GM19239 (cell line): ENCODE measurements at places on chromosomes 4 and X.

DNA sequence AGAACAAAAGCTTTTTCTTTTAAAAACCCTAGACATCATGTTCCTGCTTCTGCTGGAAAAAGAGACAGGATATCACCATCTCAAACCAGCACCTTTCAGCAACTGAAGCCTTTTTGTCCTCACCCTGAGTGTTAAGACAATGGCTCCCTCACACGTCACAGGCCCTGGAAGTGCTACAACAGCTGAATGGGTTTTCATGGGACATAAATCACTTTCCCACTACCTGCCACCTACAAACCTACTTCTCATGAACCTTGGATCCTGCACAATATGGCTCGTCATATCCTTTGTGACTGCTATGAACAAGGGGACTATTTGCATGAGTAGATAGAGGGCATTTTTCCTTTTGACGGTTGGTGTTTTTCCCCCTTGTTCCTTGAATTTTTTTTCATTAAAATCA, 93.6 kb downstream of the TSPAN5 start:
- DNase-seq = no peak

DNA sequence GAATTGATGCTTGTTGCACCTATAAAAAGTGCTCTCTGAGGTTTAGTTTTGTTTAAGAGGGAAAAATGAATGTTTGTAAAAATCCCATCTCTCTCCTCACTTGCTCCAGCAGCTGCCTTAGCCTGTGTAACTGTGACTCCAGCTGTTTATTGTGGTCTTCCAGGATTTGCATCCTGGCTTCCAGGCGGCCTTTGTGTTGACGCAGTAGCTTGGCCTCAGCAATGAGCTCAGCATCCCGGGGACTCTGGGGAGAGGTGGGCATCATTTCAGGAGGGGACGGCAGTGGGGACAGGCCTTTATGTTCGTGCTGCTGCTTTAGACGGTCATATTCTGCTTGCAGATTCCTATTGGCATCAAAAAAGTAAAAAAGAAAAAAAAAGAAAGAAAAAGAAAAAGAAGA, 75.3 kb upstream of the FTHL17 start:
- DNase-seq = no peak

- no peak for DNase-seq
Measured at GRCh38 chr4:116724249-116724648, 361.1 kb downstream of the TRAM1L1 start.

DNA sequence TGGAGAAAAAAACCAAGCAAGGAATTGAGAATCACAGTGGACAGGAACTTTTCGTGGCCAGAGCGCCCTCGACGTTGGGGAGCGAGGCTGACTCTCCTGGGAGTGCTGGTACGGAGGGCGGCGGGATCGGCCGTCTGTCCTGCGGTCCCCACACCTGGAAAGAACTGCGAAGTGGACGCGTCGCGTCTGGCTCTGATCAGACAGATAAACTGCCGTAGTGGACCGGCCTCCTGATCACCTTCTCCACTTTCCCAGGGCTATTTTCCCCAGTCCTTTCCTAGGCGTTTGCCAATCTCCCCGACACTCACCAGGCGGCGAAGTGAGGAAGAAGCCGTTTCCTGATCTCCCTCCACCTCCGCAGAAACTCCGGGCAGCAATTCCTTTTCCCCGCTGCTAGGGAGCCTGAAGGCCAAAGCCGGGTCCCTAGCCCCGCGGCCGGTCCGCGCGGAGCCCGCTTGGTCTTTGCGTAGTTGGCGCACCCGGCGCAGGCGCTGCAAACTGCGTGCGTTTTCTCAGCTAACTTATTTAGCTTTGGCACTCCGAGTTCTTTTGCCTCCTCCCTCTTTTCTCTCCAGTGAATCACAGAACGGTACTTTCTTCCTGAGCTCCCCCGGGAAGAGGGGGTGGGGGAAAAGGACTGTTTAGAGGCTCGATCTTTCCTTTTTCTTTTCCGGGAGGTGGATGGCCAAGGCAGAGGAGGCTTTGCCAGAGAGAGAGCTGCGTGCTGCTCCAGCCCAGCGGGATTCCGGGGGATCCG, at the start of gene ARSJ:
TSS of gene ARSJ (minus strand) at position 500 of the 757 bp plus-strand sequence. CDS start 813 bp downstream, outside the sequence.
- no peak for DNase-seq

DNA sequence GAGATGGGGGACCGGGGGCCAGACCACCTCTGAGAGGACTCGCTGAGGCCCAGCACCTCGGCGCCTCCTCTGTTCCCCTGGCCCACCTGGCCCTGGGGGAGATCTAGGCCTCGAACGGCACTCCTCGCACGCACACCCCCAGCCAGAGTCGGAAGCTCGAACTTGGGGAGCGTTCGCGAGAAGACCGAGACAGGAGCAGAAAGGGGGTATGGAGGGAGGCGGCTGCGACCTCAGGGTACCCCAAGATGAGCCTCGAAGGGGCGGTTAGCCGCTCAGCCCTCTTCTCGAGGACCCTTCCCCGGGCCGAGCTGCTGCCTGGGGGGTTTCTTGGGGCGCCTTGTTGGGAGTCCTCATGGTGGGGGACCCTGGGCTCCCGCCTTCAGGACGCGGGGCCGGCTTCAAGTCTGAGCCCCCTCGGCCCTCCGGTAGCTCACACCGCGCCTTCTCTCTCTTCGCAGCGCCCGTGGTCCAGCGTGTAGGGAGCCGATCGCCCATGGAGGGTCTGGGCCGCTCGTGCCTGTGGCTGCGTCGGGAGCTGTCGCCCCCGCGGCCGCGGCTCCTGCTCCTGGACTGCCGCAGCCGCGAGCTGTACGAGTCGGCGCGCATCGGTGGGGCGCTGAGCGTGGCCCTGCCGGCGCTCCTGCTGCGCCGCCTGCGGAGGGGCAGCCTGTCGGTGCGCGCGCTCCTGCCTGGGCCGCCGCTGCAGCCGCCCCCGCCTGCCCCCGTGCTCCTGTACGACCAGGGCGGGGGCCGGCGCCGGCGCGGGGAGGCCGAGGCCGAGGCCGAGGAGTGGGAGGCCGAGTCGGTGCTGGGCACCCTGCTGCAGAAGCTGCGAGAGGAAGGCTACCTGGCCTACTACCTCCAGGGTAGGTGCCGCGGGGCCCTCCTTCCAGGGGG, 706 bp downstream of the DUSP9 start:
- DNase-seq = no peak

- DNase-seq = no peak
Measured at GRCh38 chr4:102734116-102734515, 26.7 kb downstream of the MANBA start.

- DNase-seq = no peak
Measured at GRCh38 chrX:111164728-111165127, 68.7 kb downstream of the PAK3 start.
